ENCODE measurements at places on chromosomes 12 and 14. TPM values are rescaled to one million over a fixed set of nuclear protein-coding genes. Genes with fewer than 3 reads are reported as not detected.

YLPM1 gene
- 87.1 TPM for polyA plus RNA-seq

DPF3 gene
- 4.5 TPM for polyA plus RNA-seq

PDE3A gene
- polyA plus RNA-seq: 36.7 TPM

MDGA2 gene
- 2.0 TPM for polyA plus RNA-seq

IFNG-AS1 gene
- not detected for polyA plus RNA-seq
